ENCODE measurements at places on chromosomes 7 and 10.

DNA sequence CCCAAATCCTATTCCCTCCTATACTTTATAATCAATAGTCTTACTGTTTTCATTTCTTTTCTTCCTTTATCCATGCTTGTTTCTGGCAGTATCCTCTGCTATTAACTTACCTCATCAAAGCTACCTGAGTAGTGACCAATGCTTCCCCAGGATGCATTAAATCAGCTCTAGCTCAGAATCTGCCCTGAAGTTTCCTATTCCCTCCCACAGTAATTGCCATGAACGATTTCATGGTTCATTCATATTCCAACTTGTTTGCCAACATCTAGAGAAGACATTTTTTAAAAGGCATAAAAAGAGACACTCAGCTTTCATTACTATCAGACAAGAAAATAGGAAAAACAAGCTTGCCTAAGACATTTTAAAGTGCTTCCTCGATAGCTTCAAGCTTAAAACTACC is 42.3 kb downstream of the COA1 start:
- DNase-seq = no peak

- DNase-seq = no peak
Observed at GRCh38 chr10:100828738-100829096, 83.3 kb downstream of the PAX2 start.

GRCh38 chr10:1287971-1288401 is 231.8 kb downstream of the WDR37 start:
- no peak for DNase-seq

GRCh38 chr7:44959433-44959951 is 19.3 kb downstream of the MYO1G start:
- DNase-seq = no peak

DNA sequence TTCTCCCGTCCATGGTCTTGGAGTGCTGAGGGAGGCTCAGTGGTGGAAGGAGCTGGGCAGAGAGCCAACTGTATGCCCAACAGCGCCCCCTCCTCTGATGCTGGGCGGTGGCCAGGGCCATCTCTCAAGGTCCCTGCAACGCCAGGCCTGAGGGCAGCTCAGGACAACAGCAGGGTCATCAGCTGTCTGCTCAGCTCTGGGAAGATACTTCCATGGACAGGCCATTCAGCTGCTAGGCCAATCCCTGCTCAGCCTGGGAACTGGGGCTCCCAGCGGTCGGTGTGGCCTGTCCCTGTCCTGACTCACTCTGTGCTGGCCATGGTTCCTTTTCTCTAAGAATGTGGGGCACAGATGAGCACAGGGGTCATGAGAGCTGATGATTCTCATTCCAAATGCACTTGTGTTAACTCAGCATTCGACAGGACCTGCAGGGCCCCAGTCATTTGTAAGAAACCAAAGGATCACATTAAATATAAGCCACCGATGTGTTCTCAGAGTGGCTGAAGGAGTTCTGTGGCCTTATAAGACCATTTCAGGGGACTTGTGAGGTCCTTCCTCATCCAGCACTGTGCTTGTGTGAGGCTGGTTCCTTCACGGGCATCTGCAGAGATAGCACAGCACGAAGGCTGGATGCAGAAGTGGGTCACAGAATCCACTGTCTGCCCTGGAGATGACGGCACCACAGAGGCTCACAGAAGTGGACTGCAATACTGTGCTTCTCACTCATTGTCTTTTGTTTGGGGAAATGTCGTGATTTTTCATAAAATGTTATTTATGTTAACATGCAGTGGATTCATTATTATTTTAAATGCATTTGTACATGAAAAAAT is 73.0 kb downstream of the ADCY1 start:
- DNase-seq = no peak

DNA sequence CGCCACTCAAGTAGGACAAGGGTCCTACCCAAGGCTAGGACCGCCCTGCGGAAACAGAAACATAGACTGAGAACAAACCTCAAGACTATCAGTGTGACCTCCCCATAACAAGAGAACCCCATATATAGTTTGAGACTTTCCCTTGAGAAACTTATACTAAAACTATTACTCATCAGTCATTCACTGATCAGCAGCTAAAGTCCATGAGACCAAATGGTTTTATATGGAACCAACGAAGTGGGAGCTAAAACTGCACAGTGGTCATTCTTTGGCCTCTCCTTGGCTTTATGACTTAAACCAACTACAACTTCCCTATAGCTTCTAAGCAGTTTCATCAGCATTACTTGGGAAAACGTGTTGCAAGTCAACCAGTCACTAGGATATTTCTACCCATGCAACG is 13.7 kb upstream of the ZSCAN21 start:
- DNase-seq = no peak
